ENCODE measurements at places on chromosomes 3 and 15.

- DNase-seq: no peak
These were observed 505.1 kb downstream of the CNTN4 start for GRCh38 chr3:2603692-2604289.

GRCh38 chr3:69563981-69564380, 175.3 kb upstream of the MITF start:
- no peak for DNase-seq

DNA sequence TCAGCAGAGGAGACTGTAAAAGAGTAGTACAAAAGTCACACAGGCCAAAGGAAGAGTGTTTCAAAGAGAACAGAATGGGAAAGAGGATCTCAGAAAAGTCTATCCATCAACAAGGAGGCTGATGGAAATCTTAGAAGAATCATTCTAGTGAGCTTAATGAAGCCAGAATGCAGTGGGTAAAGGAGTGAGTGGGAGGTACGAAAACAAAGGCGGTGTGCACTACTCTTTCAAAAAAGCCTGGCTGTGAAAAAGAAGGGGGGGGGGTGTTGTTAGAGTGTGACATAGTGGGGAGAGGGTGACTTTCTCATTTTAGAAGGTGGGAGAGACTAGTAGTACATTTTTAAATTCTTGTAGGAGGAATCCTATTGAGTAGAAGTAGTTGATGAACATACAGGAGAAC, 11.7 kb downstream of the PAQR9 start:
- DNase-seq: no peak

GRCh38 chr15:83559310-83559966, 94.5 kb upstream of the ADAMTSL3 start:
- no peak for DNase-seq

DNA sequence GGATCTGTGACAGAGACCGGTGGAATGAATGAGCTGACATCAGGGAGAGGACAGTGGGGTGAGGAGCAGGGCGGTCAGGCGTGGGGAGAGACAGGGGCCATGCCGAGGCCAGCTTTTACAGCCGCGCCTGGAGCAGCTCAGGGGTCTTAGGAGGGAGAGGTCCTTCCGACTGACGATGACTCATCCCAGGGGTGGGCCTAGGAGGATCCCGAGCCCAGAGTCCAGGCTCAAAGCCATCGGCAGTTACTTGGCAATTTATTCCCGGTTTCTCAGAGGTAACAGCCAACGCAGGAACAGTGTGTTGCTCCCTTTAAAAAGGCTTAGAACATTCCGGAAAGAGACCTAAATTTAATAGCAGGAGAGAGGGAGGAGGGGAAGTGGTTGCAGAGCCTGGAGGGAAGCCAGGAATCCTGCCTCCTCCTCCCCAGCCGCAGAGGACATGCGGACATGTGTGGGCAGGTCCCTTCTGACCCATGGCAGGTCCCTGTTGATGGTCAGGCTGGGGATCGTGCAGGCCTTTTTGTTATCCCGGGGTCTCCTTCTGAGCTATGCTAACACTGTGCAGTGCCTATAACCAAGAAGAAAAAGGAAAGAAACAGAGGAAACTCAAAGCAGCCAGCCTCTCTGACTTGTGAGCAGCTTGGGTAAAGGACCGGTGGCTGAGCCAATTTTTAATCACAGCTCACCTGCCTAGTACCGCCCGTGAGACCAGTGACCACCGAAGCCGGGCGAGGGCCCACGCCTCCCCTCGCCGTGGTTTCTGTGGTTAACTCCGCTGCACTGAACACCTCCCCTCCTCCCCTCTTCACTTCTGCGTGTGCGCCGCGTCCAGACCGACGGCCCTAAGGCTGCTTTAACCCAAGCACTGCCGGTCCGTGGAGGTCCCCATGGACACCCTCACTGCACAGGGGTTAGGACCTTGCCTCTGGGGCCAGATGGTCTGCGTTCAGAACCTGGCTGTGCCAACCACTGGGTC, 392.4 kb upstream of the PROK2 start:
- DNase-seq: no peak

DNA sequence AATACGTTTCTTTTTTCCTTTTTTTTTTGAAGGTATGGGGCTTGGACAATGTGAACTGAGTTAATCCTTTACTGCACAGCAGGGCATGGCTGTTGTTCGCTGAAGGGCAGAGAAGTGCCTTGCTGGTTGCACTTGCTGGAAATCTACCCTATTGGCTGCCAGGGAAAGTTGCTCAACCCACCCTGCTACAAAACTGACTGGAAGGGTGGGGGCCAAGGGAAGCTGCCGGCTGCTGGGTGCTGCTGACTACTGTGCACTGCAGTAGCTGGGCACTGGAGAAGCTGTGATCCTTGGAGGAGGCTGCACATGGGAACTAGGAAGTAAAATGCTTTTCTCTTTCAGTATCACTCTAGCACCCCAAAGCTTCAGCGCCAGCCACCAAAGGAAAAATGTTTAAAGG, 70.5 kb downstream of the ETV5 start:
- DNase-seq: no peak

- DNase-seq: no peak
These were observed 41.3 kb upstream of the ROBO2 start for GRCh38 chr3:76998555-76998954.

GRCh38 chr3:149340310-149340933, 7.0 kb upstream of the TM4SF18 start:
- DNase-seq: no peak

GRCh38 chr15:77569729-77570125, 63.0 kb downstream of the LINGO1 start:
- DNase-seq: no peak

GRCh38 chr3:154304116-154304786, 20.0 kb downstream of the DHX36 start:
- DNase-seq: no peak

DNA sequence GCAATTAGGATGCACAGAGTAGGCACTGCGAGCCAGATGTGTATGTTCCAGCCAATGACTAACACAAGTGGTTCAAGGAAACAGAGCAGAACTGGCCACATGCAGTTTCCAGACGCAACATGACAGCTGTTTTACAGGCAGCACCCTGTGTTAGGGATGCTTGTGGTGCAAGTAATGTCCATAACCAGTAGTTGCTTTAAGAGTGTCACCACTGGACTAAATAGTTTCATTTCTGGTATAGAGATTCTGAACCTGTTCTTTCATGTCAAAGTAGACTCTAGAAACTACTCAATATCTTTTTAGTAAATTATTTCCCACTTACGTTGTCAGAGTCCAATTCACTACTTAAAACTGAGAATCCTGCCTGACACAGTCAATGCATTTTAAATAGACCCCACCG, 14.5 kb upstream of the LPP start:
- DNase-seq: no peak

- no peak for DNase-seq
These were observed 24.6 kb upstream of the SLC6A6 start for GRCh38 chr3:14377838-14378169.

GRCh38 chr3:192220915-192221314, 506.4 kb downstream of the FGF12 start:
- DNase-seq: no peak

DNA sequence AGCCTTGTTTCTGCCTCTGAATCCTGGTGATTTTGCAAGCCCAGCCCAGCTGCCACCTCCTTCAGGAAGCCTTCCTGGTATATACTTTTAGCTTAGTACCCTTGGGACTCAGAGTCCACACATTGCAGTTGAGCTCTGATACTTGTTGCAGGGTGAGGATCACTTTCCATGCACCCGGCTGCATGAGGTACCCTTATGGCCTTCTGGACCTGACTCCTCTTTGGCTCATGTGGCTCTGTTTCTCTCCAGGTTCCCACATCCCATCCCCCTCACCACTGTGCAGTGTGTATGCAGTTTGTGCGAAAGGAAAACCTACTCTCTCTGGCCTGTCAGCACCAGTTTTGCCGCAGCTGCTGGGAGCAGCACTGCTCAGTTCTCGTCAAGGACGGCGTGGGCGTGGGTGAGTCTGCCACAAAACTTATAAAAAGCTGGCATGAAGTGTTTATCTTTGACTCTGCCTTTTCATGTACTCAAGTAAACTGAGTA, 23.1 kb upstream of the P4HTM start:
- no peak for DNase-seq

DNA sequence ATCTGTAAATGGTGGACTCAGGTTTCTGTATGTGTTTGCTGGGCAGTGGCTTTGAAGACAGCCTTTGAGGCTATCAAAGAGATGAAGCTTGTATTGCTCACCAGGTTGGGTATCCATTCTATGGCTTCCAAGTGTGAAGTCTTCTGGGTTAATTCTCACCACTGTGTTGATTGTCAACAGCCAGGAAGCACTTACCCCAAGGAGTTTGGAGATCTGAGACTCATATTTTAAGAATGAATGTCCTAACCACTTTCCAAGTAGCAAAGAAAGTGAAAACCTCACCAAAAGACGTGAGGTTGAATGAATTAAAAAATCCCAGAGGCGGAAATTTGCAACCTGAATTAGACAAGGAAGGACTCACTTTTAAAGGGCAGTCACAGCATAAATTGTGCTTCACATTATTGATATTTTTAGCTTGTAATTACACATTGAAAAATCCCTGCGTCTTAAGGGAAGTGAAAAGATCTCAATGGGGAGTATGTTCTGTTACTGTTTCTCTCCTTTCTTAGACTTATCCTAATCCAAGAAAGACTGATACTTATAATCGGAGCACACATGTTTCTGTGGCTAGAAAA, 304.0 kb upstream of the TPRG1 start:
- no peak for DNase-seq

DNA sequence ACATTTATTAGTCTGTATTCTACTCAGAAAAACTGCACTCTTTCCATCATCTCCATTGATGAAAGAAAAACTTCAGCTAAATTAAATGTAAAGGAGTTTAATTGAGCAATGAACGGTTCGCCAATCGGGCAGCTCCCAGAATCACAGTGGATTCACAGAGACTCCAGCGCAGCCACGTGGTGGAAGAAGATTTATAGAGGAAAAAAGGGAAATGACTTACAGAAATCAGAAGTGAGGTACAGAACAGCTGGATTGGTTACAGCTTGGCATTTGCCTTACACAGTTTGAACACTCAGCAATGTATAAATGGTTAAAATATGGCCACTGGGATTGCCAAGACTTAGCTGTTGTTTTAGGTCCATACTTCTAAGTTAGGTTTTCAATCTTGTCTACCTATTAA, 2.8 kb upstream of the SUCLG2 start:
- DNase-seq: no peak

- DNase-seq: no peak
These were observed 79.3 kb upstream of the CBLB start for GRCh38 chr3:105948101-105948500.

DNA sequence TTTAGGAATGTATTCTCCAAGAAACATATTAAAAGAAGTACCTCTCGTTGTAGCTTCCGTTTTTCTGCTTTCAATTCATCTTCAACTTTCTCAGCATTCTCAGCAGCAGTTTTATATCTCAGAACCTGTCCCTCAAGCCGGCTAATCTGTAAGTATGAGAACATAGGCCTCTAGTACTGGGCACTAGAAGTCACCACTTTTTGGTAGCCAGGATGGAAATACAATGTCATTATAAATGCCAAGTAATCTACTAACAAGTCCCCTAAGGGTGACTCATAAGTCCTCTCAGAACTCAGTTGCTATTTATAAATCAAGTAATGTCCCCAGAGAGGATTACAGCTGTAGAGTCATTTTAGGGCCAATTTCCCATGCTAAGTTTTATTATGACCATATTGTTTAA, 61.1 kb downstream of the MLH1 start:
- DNase-seq: no peak

DNA sequence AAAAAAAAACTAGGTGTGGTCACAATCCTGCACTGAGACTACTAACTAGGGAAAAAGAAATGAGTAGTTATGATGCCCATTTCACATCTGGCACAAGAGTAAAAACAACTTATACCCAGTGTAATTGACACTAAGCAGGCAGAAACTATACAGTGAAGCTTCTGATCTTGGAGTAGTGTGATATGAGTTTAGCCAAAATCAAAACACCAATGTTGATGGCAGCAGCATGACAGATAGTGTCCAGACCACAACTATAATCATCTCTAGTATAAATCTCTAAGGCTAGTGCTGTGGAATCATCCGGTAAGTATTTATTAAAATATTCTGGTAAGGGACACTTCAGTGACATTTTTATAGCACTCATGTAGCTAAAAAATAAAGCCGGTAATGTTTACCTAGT, 108.5 kb upstream of the EPHA6 start:
- DNase-seq: no peak

GRCh38 chr3:128285967-128286321, 132.7 kb downstream of the EEFSEC start:
- DNase-seq: no peak

GRCh38 chr3:24495326-24495994, 810 bp upstream of the THRB start:
- DNase-seq: no peak

GRCh38 chr15:49815950-49816349, 195.1 kb downstream of the DTWD1 start:
- no peak for DNase-seq

DNA sequence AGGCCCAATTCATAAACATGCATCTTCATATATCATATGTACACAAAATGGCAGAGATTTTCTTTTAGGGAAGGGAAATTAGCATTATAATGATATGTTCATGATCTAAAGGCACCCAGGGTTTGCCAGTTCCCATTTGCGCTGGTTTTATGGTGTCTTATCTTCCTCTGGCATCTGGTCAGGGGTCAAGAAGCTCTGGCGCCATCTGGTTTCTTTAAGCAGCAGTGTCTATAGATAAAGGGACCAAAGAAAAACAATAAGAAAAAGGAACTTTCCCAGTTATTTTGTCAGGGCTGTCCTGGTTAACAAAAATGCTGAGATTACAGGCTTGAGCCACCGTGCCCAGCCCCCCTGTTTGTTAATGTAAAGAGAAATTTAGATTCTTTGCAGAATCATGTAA, 3.3 kb upstream of the DCP1A start:
- DNase-seq: no peak

DNA sequence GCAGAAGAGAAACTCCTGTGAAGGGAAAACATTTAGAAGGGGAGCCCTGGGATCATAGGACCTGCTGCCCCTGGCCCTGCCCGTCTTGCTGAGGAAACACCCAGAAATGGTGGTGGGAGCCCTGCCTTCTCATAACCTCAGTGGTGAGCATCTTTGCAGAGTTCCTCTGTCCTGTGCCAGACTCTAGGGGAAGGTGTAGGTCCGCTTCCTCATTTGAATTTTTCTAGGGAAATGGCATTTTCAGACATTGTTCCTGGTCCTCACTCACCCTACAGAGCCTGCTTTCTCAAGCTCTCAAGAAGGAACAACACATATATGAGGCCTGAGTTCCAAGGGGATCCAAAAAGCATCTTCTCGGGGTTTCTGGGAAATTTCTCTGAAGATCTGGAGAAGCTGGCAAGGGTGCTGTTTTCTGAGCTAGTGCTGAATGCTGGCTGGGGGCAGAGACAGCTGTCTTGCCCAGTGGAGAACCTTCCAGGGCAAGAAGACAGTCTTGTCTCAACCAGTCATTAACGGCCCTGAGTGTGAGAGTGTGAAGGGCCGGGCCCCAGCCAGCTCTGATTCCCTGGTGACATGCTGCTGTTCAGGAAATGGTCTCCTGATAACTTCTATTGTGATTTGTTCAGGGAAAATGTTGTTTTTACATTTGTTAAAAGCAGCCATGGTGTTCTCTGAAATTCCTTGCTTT, 283.1 kb upstream of the LRRFIP2 start:
- no peak for DNase-seq

DNA sequence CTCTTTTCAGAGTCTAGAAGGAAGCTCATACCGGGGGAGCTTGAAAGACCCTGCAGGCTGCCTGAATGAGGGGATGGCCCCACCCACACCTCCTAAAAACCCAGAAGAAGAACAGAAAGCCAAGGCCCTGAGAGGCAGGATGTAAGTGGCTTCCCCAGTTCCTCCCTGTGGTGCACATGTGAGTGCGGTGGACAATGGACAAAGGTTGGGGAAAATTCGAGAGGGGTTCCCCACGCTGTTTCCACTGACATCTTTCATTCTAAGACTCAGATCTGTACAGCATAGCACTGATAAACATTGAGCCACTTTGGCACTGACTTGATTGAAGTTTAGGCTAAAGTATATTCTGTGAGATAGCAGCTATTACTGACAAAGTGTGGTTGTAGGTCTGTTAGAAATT, 79.5 kb upstream of the UMPS start:
- DNase-seq: no peak
